ENCODE measurements at places on chromosomes 3 and 15.

DNA sequence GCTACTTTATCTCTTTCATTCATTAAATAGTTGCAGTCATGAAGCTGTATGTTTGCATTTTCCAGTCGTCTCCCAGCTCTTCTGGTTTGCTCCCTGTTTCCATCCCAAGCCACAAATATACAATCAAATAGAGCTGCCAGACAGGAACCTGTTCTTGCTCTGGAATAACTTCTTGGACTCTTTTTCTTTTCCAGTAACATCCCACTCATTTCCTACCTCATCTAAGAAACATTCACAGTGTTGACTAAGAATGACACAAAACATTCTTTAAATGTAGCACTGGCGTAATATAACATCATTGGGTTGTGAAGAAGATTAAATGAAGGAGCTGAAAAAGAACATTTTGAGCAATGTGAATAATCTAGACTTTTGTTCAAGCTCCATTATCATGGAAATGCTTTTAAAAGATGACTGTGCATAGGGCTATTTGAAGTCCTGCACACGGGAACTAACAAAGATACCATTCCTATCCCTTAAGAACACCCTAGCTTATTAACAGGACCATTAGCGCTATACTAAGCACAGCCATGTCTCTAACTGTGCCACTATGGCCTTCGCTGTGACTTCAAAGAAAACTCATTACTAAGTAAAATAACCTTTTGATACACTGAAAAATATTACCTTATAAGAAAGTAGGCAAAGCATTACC, 574.0 kb downstream of the NAALADL2 start:
- no peak for DNase-seq

DNA sequence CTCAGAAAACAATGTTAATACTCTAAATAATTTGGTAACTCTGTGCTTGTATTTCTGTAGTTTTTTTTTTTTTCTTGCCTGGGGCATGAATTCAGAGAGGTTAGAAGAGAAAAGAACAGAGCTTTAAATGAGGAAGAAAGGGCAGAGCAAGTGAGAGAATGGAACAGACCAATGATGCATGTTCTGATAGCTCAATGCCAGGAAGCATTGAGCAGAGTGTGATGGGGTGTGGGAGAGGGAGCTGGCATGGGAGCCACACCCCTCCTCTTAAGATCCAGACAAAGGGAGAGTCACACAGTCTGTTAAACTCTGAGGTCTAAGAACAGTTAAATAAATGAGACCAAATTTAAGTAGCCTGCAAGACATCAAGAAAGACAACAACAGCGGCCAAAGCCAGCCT, 538.6 kb downstream of the TUSC7 start:
- no peak for DNase-seq

DNA sequence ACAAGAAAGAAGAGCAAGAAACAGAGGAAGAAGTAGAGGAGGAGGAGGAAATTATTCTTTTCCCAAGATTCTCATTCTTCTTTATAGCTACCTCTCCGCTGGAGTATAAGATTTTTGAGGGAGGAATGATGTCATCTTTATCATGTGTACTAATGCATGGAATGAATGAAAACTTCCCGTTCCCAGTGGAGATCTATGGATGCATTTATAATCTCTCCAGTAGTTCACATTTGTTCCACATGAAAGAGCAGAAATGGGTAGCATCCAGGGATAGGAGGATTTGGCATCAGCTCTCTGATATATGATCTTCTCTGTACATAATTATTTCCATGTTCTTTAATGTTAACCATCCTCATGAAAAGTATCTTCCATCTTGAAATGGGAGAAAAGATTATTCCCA, 244.4 kb downstream of the ADAMTSL3 start:
- no peak for DNase-seq

DNA sequence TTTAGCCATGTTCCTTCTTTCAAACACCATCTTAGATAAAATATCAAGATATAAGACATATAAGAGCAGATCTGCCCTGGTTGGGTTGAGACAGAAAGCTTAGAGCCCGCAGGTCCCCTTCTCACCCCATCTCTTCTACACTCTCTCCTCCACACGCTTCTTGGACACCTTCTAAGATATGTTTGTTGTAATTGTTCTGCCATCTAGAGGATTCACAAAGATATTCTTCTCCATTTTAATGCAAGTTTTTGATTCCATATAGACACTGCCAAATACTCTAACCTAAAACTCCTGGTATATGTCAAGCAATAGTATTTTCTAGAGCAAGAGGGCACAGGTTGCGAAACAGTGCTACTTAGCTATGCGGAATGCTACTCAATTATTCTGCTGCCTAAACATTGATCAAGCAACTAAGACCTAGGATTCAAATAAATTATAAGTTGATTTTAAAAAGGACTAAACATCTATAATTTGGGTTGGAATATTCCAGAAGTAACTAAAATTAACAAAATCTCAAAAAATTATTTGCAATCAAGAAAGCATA, 6.8 kb downstream of the CHRM5 start:
- no peak for DNase-seq

- DNase-seq = no peak
Measured at GRCh38 chr3:167919590-167919989, 176.1 kb downstream of the GOLIM4 start.

DNA sequence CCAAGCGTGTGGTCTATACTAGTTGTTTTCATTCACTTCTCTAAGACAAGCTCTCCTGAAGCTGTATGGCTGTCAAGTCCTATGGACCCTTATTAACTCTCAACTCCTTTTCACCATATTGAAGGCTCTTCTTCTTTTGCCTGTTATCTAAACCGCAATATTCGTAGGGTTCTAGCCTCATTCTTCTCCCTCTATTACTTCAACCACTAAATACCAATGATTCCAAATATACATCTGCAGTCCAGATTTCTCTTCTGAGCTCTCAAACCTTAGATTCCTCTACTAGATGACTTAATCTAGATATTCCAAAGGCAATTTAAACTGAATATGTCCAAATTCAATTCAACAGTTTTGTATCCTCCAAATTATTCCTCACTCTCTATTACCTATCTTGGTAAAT, 24.6 kb downstream of the AQR start:
- no peak for DNase-seq

- DNase-seq = no peak
Measured at GRCh38 chr15:64014995-64015394, 31.3 kb downstream of the DAPK2 start.

GRCh38 chr3:119856695-119857094, 74.8 kb downstream of the NR1I2 start:
- no peak for DNase-seq

Data from eye (tissue), 1 donor.